GM20000 (cell line): ENCODE measurements at places on chromosomes 6 and 20.

DNA sequence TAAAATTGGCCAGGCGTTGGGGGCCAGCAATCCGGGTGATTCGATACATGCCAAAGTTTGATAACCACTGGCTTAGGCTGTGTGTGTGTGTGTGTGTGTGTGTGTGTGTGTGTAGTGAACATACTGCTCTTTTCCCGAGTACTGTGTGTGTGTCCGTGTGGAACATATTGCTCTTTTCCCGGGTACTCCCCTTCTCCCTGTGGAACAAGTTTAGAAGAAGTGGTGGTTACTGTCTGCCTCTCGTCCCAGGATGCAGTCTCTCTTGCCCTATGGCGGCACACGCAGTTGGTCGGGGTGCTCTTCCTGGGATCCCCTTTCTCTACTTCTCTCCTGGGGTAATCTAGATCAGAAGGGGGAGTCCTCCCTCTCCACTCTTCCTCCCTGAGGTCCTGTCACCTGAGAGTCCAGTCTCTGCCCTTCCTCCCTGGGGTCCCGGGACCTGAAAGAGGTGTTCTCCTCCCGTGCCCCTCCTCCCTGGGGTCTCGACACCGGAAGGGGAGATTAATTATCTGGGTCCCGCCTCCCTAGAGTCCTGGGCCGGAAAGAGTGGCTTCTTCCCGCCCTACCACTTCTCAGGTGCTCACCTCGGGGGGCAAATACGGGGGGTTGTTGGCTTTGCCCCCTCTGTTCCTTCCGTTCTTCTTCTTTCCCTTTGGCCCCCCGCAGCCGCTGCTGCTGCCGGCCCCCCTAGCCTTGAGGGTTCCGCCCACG is 516 bp downstream of the GTPBP2 start:
- DNase-seq, result peak; percentile 64

DNA sequence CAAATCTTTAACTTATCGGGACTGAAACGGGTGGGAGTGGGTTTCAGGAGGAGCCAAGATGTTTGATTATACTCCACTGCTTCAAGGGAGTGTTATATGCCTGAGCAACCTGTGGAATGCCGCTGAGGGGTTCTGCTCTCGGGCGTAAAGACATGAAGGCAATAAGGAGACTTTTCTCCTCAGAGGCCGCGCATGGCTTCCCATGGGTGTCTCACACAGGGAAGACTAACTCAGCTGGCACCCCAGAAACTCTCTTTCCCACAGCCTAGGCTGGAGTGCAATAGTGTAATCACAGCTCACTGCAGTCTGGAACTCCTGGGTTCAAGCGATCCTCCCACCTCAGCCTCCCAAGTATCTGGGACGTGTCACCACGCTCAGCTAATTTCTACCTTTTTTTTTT is 5.1 kb upstream of the C20orf141 start:
- DNase-seq, result no peak

DNA sequence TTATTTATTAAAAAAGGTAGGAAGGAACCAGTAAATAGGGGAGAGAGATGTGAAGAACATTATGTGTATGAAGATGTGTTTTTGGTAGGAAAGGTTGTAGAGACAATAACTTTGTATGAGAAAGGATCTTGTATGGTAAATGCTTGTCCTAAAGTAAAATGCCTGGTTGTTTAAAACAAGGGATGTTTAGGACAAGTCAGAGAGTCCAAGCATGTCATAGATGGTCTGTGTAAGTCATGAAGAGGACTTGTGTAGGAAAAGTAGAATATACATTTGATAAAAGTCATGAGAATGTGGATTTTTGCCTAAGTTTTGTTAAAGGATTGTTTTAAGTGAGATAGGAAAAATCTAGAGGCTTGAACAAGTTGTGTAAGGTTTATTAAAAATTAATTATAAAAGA is 325.1 kb downstream of the CDH26 start:
- no peak for DNase-seq

DNA sequence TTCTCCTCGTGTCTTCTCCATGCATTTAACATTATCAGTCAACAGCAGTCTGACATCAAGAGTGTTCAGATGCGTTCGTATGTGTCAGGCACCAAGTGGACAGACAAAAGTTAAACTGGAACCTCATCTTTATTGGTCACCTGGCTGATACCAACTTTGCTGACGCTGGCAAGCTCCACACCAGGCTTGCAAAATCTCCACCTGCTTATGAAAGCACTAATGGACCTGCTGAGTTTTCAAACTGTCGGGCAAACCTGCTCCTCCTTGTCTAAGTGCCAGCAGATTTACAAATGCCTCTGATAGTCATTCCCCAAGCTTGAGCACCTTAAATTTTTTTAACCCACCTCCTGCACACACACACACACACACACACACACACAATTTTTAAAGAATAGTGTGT is 27.9 kb upstream of the DSP start:
- no peak for DNase-seq

- no peak for DNase-seq
These were observed 10.0 kb downstream of the TRERF1 start for GRCh38 chr6:42441697-42442081.

GRCh38 chr20:24987873-24988835 is 4.4 kb downstream of the APMAP start:
- no peak for DNase-seq

DNA sequence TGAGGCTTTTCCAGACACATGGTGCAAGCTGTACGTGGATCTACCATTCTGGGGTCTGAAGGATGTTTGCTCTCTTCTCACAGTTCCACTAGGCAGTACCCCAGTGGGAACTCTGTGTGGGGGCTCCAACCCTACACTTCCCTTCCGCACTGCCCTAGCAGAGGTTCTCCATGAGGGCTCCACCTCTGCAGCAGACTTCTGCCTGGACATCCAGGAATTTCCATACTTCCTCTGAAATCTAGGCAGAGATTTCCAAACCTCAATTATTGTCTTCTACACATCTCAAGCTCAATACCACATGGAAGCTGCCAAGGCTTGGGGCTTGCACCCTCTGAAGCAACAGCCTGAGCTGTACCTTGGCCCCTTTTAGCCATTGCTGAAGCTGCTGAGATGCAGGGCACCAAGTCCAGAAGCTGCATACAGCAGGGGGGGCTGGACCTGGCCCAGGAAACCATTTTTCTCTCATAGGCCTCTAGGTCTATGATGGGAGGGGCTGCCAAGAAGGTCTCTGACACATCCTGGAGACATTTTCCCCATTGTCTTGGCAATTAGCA is 11.6 kb downstream of the PDSS2 start:
- no peak for DNase-seq

- DNase-seq, result no peak
These were observed 20.4 kb downstream of the PTPRK start for GRCh38 chr6:128500014-128500413.

DNA sequence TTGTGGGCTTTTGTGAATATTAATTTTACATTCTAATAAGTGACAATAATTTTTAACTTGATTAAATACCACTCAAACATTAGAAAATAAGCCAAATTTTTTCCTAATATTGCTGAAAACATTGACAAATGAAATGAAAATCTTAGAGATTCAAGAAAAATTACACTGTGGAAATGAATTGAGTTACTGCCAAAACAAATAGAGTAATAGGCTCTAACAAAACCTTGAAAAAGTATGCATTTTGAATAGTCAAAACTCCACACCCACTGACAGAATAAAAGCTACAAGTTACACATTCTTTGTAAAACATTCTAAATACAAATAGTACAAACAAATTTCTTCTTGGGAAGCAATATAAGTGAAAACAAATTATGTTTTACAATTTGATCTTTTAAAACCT is 5.9 kb downstream of the TBX18 start:
- no peak for DNase-seq

GRCh38 chr6:149766156-149766769 is 16.7 kb downstream of the PCMT1 start:
- DNase-seq, result no peak

GRCh38 chr20:40639132-40639531 is 49.9 kb downstream of the MAFB start:
- no peak for DNase-seq

- no peak for DNase-seq
These were observed 9.2 kb downstream of the PPP1R3G start for GRCh38 chr6:5094327-5094726.

DNA sequence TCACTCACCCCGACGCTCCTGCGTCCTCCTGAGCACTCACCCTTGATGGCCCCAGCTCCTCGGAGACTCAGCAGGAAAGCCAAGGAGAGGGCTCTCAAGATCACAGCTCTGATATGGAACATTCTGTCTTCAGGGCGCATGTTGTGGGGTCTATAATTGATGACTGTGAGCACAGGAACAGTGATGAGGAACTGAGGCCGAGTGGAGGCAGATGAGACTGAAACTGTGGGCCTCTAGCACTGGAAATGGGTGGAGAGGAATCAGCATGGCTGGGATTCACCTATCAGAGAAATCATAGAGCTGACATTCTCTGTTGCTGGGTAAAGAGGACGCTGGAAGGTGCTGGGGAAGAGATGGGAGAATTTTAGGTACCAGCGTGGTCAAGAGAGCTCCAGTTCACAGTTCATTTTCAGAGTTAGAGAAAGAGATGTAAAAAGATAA is at the start of gene HLA-DPA1:
Gene HLA-DPA1, minus strand, starts transcription at position 219 of the 441 bp plus-strand sequence.
- DNase-seq, result peak; percentile 89

DNA sequence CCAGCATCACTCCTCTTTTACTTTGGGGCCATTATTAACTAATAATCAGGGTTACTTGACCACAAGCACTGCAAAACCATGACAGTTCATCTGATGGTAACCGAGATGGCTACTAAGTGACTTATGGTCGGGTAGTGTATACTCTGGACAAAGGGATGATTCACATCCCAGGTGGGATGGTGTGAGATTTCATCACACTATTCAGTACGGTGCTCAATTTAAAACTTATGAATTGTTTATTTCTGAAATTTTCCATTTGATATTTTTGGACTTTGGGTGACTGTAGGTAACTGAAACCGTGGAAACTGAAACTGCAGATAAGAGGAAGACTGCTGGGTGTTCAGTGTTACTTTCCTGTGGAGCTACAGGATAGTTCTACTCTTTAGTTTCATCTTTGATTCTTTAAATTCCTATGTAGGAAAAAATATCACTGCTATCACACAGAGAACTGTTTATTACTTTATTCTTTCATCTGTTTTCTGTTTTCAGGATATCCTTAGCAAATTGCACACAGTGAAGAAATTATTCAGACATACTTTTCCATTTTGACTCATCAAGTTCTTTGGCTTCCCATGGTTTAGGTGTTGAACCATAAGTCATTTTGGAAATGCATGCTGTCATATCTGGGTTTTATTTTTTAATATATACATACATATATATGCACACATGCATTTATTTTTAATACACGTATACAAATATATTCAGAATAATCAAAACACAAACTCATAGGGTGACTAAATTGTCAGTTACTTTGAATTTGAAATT is 59.1 kb upstream of the C20orf144 start:
- DNase-seq, result peak; percentile 14

DNA sequence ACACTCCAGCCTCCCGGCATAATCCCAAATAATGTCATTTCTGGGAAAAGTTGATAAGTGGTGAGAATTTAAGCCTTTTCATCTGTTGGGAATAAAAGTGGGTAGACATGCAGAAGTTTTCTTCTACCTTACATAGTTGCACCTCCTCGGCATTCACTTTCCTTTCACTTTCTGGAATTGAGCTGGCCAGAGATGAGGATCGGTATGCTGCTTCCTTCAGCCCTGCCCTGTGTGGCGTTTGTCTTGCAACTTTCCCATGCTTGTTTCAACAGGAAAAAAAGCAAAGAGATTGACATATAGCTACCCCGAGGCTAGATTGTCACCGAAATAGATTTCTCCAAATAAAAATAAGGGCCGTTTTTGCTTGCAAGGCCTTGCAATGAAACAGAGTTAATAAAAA is 65.8 kb upstream of the JAG1 start:
- no peak for DNase-seq

GRCh38 chr6:14360565-14360964 is 243.0 kb downstream of the CD83 start:
- no peak for DNase-seq

DNA sequence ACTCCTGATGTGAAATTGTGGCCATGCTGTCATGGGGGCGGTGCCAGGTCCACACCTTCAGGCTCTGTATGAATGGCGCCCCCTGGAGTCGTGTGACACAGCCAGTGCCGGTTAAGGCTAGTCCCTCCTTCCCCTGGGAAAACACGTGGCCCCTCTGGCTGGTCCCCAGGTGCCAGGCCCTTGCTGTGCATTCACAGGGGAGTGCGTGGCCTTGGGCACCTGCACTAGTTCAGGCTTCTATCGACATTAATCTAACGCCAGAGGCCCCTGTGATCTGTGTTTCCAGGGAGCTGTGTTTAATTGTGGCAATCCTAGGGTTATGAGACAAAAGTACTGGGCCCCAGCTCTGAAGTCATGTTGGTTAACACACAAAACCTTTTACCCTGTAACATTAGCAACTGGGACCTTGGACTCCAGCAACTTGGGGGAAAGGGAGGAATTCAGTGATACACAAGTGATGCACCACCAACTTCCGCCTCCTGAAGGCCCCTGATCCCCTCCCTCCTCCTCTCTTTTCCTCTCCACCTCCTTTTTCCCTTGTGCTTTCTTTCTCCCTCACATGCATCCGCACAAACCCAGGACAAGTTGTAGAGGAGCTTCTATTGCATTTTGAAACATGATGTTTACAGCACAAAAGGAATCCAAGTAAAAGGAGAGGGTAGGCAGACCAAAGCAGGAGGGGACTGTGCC is 74.0 kb downstream of the SSR1 start:
- DNase-seq, result peak; percentile 79

- no peak for DNase-seq
These were observed 54.7 kb upstream of the TRIM39 start for GRCh38 chr6:30272032-30272431.

- DNase-seq, result no peak
These were observed 1.3 kb upstream of the GTSF1L start for GRCh38 chr20:43727980-43728590.

- no peak for DNase-seq
These were observed 34.6 kb upstream of the MAPK13 start for GRCh38 chr6:36095497-36096391.
